ENCODE measurements at places on chromosomes 16 and 17. TPM values are rescaled to one million over a fixed set of nuclear protein-coding genes. Genes with fewer than 3 reads are reported as not detected.
A peak's percentile ranks its signal among the peaks of the same experiment; 100 is the strongest.

Gene CTRB2
- not detected for total RNA-seq

Gene RUNDC3A
- not detected for total RNA-seq

Gene GPRC5C
- not detected for total RNA-seq

Gene ACSM2A
- not detected for total RNA-seq

Gene RNF135
- total RNA-seq: 10.9 TPM

- no peak for DNase-seq
Observed at GRCh38 chr16:74320707-74321106, 24.1 kb downstream of the PSMD7 start.

GRCh38 chr17:58252141-58252540 lies 13.8 kb downstream of the LPO start:
- DNase-seq: no peak

DNA sequence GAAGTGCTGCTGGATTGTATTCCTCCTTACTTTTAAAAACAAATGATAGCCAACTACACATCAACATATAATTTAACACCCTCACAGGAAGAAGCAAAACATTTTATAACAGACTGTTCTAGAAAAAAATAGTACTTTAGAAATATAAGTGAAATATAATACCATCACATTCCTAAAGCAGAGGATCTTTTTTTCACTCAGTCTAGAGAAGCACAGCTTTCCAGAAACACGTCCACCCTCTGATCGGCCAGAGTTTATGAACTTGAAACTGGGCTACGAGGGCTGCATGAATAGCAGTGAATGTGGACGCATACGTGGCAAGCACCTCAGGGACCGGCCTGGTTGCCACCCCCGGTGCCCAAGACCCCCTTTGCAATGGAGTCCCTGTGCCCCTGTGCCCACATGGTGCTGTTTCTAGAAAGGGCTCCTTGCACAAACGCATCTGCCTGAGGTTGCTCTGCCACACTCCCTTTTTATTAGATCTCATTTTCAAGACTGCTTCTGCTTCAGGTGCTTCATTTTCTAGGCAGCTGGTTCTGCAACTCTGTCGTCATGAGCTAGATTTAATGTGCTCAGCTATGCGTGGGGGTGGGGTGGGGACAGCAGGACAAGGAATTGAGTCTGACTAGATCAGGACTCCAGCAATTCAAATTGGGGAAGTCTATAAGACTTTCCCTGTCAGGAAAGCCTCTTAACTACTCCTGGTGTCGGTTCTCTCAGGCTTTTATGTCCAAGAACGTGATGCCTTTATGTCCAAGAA lies 29.1 kb upstream of the ERN1 start:
- no peak for DNase-seq

DNA sequence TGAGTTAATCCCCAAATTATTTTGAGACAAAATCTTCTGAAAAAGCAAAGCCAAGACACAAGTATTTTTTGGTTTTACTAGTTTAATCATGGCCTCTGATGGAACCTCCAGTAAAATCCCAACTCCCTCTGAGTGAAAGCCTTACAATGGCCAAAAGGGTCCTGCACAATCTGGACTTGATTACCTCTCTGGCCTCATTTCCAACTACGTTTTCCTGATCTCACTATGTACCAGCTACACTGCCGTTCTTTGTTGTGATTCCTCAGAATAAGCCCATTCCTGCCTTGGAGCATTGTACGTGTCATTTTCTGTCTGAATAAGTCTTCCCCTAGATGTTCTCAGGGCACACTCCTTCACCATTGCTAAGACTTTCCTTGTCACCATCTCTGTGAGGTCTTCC lies 37.3 kb downstream of the SPOP start:
- no peak for DNase-seq

GRCh38 chr16:60641067-60641665 lies 1395.1 kb downstream of the CDH8 start:
- DNase-seq: no peak

- DNase-seq: no peak
Observed at GRCh38 chr16:12750554-12750918, 53.2 kb downstream of the CPPED1 start.

- DNase-seq: peak; percentile 90
Observed at GRCh38 chr17:46764709-46765401, 53.6 kb downstream of the WNT3 start.
